ENCODE measurements at places on chromosomes 16 and 17.

DNA sequence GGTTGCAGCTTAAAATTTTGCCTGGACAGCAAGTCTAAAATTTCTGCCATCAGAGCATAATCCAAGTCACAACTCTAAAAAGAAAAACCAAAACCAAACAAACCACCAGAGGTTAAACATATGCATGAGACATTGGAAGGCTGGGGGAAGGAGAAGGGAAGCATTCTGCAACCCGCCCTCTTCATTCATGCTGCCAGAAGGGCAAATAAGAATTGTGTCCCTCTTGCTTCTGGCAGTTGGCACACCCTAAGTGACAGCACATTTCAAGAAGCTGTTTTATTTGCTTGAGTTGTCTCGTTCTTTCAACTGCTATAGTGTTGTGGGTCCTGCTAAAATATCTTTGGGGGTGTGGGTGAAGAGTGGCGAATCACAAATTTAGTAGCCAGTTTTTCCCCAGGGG is 99.6 kb downstream of the SKAP1 start:
- no peak for DNase-seq

- DNase-seq = no peak
Measured at GRCh38 chr17:19569785-19570543, 36.3 kb downstream of the SLC47A1 start.

- no peak for DNase-seq
Measured at GRCh38 chr16:25143928-25144327, 32.4 kb downstream of the LCMT1 start.

DNA sequence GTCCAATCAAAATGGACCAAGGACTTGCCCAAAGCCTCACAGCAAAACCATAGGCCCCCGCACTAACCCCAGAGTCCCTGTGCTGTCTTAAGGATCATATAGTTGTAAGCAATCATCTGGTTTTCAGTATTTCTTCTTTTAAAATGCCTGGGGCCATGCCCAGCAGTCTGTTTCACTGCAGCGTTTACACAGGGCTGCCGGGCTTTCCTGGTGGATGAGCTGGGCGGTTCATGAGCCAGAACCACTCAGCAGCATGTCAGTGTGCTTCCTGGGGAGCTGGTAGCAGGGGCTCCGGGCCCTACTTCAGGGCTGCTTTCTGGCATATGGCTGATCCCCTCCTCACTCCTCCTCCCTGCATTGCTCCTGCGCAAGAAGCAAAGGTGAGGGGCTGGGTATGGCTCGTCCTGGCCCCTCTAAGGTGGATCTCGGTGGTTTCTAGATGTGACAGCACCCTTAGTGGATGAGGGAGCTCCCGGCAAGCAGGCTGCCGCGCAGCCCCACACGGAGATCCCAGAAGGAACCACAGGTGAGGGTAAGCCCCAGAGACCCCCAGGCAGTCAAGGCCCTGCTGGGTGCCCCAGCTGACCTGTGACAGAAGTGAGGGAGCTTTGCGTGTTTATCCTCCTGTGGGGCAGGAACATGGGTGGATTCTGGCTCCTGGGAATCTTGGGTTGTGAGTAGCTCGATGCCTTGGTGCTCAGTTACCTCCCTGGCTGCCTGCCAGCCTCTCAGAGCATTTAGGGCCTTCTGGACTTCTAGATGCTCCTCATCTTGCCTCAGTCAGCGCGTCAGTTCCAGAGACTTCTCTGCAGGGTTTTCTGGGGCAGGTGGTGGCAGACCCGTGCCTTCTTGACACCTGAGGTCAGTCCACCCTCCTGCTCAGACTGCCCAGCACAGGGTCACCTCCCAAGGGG is 24.8 kb upstream of the STH start:
- no peak for DNase-seq

DNA sequence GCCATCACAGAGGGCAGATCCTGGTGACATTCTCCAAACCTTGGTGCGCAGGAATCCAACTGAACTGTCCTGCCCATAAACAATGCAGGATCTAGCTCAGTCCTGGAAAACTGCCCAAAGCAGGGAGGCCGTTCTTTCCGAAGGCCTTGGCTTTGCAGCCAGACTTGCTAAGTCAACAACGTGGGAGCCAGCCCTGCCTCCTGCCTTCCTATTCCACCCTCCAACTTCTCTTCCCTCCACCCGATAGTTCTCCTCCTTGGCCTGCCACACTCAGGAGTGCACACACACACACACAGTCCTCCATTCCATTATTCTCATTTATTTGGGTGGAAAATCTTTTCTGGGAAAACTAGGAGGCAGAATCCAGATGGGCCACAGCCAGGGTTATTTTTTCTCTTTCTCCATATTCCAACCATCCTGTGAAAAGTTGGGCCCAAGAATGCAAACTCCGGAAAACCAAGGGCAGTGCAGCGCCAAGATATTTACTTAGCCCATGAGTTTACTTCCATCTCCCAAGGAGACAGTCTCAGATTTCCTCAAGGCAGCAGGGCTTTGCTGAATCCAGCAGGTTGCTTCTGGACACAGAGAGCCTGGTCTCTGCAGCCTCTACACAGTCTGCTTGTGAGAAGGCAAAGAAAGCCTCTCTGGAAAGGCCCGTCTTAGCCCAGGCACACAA is 15.8 kb downstream of the COPRS start:
- peak; percentile 20 for DNase-seq

DNA sequence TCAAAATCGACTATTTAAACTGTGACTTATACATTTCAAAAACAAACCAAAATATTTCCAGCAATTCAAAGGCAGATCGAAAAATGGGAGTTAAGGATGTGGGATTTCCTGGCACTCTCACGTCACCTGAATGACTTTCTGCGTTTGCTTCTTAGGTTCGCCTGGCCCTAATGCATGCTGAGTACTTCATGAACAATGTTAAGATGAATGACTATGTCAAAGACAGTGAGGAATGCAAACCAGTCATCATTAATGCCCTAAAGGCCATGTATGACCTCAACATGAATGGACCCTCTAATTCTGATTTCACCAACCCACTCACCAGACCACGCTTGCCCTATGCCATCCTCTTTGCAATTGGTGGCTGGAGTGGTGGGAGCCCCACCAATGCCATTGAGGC is 7.3 kb downstream of the KLHL10 start:
- no peak for DNase-seq

- DNase-seq = no peak
Measured at GRCh38 chr16:57315416-57315815, 30.9 kb upstream of the PLLP start.

DNA sequence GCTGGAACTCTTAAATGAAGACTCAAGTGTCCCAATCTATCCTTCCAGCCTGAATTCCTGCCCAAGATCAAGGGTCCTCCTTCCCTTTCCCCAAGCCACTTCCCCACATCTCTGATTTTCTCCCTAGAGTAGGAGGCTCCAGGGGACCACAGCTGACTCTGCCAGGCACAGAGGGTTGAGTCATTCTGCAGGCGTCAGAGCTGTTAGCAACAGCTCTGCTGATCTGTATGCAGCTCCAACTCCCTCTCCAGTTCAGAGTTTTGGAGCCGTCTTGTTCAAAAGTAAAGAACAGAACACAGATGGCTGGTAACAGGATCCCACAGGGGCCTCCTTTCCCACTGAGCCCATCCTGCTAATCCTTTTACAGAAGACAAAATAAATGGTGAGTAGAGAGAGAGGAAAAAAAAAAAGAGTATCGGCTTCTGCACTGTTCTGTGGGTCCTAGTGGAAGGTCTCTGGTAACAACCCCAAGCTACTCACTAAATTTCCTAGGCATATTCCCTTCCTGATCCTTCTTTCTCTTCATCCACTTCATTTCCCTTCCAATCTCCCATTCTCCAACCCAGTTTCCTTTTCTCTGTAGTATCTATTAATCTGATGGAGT is 13.4 kb upstream of the TAOK1 start:
- DNase-seq = peak; percentile 81

DNA sequence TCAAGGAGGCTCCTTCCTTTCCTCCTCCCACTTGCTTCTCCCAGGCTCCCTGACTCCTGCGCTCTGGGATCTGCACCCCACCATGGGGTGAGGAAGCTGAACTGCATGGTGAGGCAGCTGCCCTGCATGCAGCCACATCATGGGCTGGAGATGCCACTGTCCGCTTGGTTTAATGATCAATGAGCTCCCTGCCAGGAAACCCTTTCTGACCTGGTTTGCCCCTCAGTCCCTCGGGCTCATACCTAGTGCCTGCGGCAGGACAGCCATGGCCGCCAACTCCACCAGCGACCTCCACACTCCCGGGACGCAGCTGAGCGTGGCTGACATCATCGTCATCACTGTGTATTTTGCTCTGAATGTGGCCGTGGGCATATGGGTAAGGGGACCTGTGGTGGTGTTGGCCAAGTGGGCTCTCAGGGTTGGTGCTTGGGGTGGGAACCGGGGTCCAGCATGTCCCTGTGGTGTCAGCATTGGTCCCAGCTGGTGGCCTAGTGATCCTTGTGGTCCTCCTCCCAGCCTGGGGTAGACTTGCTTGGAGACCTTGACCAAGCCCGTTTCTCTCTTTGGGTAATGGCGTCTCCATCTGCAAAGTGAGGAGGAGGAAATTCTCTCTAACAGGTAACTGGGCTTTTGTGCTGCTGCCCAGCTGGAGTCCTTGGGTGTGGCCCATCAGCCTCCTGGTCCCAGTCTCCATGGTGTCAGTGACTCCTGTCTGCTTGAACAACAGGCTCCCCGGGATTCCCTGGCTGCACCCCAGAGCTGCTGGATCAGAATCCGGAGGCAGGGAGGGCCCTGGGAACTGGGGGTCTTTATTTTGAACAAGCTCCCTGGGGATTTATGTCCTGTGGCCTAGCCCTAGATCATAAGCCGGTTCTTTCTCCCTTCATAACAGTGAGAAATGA is at the start of gene SLC5A10:
TSS of gene SLC5A10 (plus strand) at position 225 of the 902 bp plus-strand sequence. CDS start at position 266, 41 bp downstream.
- no peak for DNase-seq

GRCh38 chr17:50059256-50059655 is 3.3 kb downstream of the ITGA3 start:
- DNase-seq = no peak

GRCh38 chr16:54040975-54041374 is 245.6 kb downstream of the IRX3 start:
- no peak for DNase-seq

GRCh38 chr16:72905581-72905980 is 142.3 kb downstream of the ZFHX3 start:
- DNase-seq = no peak

DNA sequence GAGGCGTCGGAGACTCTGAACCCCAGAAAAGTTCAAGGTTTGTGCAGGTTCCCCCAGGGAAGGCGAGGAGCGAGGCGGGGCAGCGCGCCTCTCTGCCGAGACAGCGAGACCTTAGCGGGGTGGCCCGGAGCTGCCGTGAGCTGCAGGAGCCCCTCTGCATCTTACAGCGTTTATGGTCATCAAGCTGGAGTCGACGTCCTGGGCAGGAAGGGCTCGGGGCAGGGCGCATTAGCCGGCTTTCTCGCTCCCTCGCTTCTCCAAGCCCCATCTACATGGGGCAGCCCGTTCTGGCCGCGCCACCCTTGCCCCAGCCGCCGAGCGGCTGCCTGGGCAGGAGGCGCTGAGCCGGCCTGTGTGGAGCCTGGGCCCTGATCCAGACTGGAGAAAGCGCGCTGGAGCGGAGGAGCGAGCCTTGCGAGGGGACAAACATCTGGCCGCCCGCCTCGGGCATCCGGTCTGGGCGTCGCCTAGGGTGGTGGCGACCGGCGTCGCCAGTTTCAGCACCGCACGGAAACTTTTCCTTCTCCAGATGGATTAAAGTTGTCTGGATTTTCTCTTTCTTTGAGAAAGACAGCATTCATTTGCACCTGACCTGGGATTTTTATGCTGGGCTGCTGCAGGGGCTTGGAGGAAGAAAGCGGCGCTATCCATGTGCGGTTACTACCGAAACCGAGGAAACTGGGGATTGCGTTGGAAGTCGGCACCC is 750 bp downstream of the TMEM132E start:
- DNase-seq = no peak

GRCh38 chr16:57105184-57105583 is 12.8 kb downstream of the CPNE2 start:
- DNase-seq = no peak

DNA sequence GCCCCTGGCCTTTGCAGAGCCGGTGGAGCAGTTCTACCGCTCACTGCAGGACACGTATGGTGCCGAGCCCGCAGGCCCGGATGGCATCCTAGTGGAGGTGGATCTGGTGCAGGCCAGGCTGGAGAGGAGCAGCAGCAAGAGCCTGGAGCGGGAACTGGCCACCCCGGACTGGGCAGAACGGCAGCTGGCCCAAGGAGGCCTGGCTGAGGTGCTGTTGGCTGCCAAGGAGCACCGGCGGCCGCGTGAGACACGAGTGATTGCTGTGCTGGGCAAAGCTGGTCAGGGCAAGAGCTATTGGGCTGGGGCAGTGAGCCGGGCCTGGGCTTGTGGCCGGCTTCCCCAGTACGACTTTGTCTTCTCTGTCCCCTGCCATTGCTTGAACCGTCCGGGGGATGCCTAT is 29.5 kb downstream of the CIITA start:
- DNase-seq = no peak

DNA sequence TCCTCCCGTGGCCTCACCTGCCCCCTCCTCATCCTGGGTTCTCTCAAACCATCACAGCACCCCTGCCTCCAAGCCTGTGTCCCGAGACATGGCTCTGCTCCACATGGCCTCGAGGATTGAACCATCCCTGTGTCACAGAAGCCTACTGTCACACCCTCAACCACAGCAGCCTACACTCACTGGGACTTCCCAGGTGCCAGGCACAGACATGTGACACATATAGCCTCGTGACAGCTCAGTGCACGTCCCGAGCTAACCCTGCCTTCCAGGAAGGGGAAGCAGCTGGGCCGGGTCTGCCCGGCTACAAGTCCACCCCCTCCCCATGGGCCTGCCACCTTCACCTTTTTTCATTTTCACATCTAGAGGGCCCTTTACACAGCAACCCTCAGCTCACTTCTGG is 238.3 kb downstream of the CPPED1 start:
- DNase-seq = no peak

DNA sequence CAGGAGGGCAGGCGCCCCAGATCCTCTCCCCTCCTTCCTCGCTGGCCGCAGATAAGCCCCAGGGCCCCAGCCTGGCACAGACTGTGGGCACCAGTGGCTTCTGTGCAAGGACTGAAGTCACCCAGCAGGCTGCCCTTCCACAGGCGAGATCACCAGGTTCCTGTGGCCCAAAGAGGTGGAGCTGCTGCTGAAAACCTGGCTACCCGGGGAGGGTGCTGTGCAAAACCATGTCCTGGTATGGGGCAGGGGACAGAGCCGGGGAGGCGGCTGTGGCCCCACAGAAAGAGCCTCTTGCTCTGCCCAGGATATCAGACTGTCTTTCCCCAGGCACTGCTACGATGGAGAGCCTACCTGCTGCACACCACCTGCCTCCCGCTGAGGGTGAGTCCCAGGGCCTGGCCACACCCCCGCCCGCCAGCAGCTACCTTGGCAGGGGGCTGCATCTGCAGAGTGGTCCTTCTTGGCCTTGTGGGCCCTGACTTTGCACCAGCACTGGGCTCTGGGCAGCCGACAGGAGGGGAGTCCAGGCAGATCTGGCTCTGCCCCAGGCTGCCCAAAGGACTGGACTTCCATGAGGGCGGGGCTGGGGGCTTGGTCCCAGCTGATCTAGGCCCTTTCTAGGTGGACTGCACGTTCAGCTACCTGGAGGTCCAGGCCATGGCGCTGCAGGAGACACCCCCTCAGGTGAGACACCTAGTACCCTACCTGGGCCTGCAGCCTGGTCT is 615 bp downstream of the CARMIL2 start:
- no peak for DNase-seq

- no peak for DNase-seq
Measured at GRCh38 chr16:89484923-89485679, 5.3 kb downstream of the ANKRD11 start.

- no peak for DNase-seq
Measured at GRCh38 chr17:77609553-77610517, 348.7 kb upstream of the TNRC6C start.

Data from nucleus accumbens (tissue), 56 donors.